Activated CD8-positive, alpha-beta memory T cell treated with anti-CD3 and anti-CD28 coated beads for 4 hours (primary cell): ENCODE measurements at places on chromosomes 5 and 9.

DNA sequence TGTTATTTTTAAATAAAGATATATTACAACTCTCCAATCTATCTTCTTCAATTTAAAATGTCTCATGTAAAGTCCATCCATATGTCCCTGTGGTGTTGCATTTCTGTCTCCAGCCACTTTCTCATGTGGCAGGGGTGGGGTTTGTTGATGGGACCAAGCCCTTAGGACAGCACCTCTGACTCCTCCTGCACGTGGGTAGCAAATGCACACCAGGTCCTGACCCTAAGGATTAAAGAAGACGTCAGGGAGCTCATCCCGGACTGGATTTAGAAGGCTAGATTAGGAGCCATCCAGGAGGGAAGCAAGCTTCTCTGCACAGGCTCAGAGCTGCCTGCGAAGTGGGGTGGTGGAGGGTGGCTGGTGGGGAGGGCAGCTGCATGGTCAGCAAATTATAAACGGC lies 38.9 kb upstream of the FAM120AOS start:
- DNase-seq, result no peak

DNA sequence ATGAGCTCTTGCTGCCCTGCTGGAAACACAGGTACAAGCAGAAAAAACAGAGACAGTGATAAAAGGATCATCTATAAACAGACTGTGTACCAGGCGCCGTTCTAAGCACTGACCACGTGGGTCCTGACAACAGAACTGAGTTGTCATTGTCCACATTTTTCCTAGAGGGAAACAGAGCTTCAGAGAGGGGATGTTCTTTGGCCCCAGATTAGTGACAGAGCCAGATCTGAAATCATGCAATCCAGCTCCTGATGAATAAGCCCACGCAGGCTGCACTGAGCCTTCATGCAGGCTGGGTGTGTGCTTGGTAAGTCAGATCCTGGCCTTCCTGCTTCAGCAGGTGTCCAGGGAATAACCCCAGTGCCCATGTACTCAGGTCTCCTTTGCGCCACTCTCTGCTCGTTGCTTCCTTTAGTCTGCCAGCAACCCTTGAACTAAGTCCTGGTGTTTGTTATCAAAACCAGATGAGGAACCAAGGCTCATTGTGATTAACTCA lies 22.8 kb upstream of the TCF7 start:
- DNase-seq, result no peak

GRCh38 chr5:62317810-62318209 lies 11.8 kb downstream of the KIF2A start:
- DNase-seq, result no peak

DNA sequence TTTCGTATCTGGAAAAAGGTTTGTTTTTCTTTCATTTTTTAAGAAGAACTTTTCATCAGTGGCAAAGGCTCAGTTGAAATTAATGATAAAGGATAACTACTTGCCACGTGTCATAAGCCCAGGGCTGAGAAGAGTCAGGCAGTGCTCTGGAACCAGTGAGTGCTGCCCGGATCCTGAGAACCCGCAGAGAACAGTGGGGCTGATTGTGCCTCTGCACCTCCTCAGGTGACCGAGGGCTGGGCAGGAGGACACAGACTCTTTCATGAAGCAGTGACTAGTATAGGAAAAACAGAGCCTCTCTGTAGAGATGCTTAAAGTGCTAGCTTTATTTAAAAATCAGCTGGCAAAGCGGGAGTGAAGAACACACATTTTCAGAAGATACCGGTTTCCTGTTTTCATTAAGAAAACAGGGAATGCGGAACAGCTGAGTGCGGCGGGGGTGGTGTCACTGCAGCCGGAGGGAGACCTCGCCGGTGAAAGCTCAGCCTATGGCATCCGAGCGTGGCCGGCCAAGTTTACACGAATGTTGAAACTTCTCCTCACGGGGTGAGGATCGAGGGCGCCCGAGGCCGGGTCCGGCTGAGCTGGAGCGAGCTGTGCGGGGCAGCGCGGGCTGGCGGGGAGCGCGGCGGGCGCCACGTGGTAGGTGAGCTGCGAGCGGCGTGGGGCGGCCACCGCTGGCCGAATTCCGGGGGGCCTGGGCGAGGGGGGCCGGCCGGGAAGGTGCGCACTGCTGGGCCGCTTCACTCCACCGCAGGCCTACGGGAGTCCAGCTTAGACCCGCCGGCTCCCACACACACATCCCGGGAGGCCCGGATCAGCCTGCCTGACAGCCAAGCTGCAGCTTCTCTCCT lies 134.7 kb upstream of the DMRT1 start:
- DNase-seq, result peak; percentile 8

DNA sequence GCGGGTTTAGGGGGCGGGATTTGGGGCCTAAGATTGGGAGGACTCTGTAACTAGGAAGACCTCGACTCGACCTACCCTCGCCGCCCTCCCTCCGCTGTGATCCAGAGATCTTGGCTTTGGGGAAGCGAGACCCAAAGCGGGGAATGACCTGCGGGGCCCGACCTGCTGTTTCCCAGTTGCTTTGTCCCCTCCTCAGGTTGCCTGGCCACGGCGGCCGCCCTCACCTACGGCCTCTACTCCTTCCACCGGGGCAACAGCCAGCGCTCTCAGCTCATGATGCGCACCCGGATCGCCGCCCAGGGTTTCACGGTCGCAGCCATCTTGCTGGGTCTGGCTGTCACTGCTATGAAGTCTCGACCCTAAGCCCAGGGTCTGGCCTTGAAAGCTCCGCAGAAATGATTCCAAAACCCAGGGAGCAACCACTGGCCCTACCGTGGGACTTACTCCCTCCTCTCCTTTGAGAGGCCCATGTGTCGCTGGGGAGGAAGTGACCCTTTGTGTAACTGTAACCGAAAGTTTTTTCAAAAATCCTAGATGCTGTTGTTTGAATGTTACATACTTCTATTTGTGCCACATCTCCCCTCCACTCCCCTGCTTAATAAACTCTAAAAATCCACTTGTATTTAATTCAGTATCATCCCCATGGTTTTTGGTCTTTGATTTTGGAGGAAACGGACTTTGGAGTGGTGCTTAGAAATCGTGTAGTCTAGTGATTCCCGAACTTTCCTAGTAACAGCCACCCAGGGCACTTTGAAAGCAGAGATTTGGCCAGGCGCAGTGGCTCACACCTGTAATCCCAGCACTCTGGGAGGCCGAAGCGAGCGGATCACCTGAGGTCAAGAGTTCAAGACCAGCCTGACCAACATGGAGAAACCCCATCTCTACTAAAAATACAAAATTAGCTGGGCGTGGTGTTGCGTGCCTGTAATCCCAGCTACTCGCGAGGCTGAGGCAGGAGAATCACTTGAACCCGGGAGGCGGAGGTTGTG lies 878 bp downstream of the HIGD2A start:
- no peak for DNase-seq

GRCh38 chr9:69076550-69076949 lies 41.0 kb downstream of the FXN start:
- no peak for DNase-seq

DNA sequence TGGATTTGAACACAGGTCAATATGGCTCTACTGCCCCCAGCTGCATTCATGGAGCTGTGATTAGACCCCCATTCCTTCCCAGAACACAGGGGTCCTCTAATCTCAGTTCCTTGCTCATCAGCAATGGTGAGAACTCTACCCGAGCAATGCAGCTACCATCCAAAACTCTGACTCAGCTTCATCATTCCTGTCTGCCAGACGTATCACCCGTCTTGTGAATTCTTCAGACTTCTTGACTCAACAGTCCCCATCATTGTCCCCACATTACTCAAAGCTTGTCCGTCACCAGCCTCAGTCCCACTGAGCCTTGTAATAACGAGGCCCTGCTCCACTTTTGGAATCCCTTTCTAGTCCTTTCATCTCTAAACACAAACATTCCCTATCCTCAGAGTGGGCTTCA lies 36.3 kb upstream of the STX17 start:
- DNase-seq, result no peak

DNA sequence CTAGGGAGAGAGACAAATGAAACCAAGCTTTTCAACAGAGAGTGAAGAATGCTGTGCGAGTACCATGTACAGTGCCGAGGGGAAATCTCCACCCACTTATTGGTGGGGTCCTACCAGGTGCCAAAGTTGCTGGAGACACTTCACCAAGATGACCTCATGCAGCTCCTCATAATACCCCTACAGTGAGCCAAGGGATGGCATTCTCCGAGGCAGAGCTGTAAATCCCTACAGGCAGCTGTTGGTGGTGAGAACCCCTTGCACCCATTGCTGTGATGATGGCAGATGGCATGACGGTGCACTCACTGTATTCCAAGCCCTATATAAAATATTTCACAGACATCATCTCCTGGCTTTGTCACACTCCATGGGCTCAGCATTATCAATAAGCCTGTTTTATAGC lies 464.9 kb downstream of the SPOCK1 start:
- no peak for DNase-seq
